ENCODE measurements at places on chromosomes 13 and 19.

- DNase-seq: no peak
Measured at GRCh38 chr13:73924607-73925006, 209.6 kb downstream of the KLF12 start.

- no peak for DNase-seq
Measured at GRCh38 chr13:98201984-98202383, 24.9 kb upstream of the RNF113B start.

GRCh38 chr19:1651568-1652291 is 685 bp downstream of the TCF3 start:
- DNase-seq: no peak

DNA sequence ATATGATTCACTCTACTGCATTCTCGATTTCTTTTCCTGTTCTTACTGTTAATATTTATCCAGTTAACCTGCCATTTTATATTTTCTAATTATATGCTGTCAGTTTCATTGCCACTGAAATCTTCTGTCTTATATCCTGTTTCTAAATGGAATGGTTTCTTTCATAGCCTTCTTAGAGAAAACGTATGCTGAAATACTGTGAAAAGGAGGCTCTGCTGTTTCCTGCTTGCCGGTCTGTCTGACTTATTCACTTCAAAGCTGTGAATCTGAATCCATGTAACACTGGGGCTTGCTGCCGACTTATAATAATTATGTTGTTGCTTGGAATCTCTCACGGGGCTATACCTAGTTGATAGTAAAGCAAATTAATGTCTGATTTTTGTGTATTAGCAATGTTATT is 80.0 kb downstream of the GPR12 start:
- no peak for DNase-seq

DNA sequence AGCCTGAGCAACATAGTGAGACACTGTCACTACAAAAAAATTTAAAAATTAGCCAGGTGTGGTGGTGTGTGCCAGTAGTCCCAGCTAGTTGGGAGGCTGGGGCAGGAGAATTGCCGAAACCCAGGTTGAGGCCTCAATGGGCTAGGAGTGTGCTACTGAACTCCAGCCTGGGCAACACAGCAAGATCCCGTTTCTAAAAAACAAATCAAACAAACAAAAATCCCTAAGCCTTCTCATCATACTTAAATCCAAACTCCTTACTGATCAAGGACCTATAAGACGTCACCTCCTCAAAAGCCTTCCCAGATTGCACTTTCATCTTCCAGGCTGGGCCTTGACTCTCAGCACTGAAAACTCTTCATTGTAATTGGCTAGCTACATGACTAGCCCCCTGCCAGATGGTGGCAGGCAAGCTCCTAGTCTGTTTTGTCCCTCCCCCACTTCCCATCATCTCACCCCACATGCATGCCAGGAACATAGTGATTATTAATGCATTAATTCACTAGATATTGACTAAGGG is 17.5 kb upstream of the NANOS3 start:
- DNase-seq: no peak

- DNase-seq: no peak
Measured at GRCh38 chr13:93341517-93341916, 114.9 kb downstream of the GPC6 start.

DNA sequence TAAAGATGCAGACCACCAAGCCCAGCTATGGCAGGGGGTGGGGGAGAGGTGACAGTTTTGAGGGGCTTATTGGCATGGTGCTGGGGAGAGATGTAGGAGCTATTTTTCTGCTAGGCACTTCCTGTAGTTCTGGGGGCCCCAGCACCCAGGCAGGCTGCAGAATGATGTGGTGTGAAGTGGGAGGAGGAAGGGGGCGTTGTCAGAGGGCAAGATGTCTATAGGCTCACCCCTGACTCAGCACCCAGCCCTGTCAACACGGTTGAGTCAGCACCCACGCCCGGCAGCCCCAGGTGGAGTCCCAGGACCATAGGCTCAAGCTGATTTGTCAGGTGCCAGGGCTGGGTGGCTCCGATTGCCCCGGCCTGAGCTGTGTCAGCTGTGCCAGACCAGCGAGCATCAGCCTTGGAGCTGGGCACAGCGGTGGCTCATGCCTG is 5.8 kb downstream of the KLF2 start:
- DNase-seq: peak; percentile 86

DNA sequence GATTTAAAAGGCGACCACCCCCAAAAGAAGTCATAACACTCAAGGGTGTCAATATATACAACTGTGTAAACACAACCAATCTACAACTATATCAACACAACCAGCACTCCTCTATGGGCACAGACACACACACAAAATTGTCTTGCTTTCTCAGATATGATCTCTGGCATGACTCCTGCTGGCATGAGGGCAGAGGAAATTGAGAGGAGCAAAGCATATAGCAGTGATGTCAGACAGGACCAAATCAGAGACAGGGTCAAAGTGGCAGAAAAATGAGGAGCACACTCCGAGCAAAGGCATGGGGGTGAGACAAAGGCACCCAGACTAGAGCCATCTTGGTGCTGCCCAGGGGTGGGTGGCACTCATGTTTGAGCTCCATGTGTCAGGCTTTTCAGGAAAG is 9.6 kb downstream of the IRGQ start:
- DNase-seq: no peak

DNA sequence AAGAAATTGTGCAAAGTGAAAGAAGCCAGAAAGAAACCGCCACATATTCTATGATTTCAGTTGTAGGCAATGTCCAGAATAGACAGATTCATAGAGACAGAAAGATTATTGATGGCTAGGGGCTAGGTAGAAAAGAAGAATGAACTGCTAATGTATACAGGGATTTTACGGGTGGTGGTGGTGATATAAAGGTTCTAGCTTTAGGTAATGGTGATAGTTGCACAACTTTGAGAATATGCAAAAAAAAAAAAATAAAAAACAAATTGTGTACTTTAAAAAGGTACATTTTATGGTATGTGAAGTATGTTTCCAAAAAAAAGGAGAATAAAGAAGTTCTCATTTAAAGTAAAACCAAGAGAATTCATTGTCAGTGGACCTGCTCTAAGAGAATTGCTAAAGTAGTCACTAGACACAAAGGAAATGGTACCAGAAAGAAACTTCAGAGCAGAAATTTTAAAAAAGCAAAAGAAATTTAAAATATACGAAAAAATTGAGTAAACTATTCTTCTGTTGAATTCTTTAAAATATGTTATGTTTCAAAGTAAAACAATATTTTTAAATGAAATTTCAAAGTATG is 680.1 kb downstream of the UQCRFS1 start:
- no peak for DNase-seq

GRCh38 chr13:32117001-32117400 is 85.4 kb downstream of the FRY start:
- no peak for DNase-seq

DNA sequence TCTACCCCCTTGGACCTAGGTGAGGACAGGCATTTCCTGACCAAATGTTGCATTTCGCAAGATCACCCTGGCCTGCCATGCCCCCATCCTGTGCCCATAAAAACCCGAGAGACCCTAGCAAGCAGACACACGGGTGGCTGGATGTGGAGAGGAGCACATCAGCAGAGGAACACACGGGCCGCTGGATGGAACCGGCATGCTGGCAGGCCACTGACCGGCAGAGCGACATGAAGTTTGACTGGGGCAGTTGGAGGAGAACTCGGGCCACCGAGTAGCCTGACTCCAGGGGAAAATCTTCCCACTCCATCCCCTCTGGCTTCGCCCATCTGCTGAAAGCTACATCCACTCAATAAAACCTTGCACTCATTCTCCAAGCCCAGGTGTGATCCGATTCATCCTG is 329.3 kb downstream of the FGF9 start:
- DNase-seq: no peak

DNA sequence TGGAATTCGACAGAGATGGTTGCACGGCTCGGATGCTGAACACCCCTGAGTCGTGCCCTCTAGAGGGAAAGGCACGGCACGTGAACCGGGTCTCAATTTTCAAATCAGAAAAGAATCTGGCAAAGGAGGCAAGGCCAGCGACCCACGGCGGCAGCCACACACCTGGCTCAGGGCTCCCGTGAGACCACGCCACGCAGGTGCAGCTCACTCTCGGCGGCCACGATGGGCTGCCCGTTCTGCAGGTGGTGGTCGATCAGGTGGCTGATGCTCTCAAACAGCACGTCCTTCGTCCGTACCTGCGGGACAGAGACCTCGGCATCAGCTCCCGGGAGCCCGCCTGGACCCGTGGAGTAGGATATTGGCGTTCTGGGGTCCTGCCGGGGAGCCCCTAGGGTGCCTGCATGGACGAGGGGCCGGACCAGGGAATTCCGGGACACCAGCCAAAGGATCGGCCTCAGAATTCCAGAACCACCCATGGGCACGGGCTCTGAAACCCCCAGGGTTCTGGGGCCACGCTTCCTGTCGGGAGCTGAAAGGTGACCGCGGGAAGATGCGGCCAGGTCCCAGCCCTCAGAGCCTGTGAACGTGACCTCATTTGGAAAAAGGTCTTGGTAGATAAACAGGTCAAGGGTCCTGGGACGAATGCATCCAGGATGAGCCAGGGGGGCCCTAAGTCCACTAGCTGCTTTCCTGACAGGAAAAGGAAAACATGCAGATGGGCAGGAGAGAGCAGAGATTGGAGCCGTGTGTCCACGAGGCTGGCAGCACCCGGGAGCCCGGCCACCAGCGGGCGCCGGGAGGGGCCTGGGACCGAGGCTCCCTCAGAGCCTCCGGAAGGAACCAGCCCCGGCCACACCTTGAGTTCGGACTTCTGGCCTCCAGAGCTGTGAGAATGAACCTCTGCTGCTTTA is 10.1 kb upstream of the C2CD4C start:
- DNase-seq: no peak

- DNase-seq: no peak
Measured at GRCh38 chr13:38900188-38900587, 90.4 kb downstream of the STOML3 start.

- no peak for DNase-seq
Measured at GRCh38 chr13:48879432-48879831, 96.3 kb upstream of the FNDC3A start.

DNA sequence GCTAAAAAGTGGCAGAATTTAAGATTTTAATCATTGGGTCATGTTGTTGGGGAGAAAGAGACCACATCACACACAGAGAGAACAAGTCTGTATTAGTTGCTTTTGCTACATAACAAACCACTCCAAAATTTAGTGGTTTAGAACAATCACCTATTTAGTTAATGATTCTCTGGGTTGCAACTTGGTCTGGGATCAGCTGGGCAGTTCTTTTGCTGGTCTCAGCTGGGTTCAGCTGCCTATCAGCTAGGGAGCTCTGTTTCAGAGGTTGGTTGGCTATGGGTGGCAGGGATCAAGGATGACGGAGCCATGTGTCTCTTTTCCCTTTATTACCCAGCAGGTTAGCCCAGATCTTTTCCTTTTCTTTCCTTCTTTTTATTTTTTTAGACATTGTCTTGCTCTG is 8.9 kb downstream of the PINLYP start:
- no peak for DNase-seq

DNA sequence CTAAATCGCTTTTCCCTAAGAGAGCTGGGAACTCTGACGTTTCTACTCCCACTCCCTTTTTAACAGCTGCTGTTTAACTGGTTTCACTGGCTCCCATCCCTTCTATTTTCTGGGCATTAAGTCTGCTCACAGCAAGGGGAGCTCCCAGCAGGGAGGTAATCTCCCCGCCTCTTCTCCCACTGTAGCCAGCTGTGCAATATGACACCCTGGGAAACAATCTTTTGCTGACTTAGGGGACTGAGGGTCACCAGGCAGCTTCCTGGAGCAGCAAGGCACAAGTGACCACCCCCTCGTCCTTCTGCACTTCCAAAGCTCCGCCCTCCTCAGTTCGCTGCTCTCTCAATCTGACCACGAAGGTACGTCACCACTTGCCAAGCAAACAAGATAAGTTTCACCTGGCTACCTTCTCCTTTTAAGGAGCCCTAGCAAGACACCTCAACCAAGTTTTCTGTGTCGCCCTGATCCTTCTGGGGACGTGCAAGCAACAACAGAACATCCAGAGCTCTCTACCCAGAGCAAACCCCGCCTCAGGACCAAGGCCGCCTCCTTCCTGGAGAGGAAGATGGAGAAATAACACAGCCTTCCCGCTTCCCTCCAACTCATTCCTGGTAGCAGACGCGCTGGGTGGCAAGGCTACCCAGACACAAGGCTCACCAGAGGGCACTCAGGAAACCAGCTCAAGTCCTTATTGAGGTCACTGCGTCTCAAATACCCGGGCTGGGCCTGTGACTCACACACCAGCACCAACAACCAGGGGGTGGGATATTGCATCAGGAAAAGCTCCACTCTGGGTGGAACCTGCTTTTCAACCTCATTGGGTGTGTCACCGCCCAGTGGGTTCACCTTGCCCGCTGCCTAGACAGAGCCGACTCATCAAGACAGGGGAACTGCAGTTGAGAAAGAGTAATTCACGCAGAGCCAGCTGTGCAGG is 92.4 kb downstream of the STK24 start:
- DNase-seq: no peak

GRCh38 chr13:89828506-89828905 is 1519.0 kb upstream of the MIR17HG start:
- no peak for DNase-seq

DNA sequence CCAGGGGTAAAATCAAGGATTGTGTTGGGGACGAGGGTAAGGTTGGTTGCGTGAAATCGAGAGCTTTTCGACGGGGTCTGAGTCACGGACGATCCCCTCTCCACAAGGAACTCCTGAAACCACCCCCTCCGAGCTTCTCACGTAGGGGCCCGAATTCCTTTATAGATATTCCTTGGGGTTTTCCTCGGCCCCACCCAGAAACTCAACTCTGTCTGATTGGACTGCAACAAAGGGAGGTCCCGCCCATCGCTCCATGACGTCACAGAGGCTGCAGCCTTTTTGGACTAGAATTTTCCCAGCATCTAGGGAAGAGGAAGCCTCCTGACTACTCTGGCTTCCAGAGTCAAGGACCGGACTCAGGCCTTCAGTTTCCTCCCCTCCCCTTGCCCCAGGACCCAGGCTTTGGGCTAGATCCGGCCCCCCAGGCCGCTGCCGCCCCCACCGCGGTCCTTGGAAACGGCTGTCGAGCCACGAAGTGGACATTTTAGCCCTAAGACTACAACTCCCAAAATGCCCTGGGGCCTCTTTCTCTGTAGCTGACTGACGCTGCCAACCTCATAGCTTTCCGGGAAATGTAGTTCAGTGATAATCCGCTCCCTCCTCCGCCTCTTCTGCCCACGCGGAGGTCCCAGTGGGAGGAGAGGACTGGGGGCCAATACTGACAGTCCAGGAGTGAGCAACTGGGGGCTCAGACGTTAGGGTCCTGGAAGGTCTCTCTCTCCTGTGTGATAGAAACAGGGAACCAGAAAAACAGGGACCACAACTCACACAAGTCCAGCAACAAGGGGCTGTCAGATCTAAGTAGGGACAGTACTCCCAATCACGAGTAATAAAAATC is at the start of gene IZUMO1:
IZUMO1 (minus strand) TSS at position 172 of the 838 bp plus-strand sequence. CDS start 1,050 bp downstream, outside the sequence.
- DNase-seq: no peak

DNA sequence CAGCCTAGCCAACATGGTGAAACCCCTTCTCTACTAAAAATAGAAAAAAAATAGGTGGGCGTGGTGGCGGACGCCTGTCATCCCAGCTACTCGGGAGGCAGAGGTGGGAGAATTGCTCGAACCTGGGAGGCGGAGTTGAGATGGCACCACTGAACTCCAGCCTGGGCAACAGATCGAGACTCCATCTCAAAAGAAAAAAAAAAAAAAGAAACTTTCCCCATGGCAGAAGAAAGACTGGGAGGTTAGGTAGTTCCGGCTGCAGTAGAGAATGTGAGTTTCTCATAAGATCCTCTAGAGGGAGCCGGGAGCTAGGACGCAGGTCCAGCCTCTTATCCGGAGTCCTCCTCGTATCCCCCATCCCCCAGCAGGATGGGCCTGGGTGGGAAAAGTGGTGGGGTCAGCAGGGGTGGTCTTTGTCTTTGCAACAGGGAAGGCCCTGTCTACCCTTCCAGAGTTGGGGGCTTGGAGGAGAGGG is 13.2 kb upstream of the CREB3L3 start:
- no peak for DNase-seq

- no peak for DNase-seq
Measured at GRCh38 chr13:77545626-77546412, 10.3 kb downstream of the SCEL start.

GRCh38 chr13:29707876-29708543 is 112.5 kb upstream of the SLC7A1 start:
- DNase-seq: peak; percentile 6

All from stimulated activated CD8-positive, alpha-beta memory T cell treated with anti-CD3 and anti-CD28 coated beads, Interleukin-4, amount 100 ng/mL, for 1 hour (primary cell).